ENCODE measurements at places on chromosomes 1 and 21.

DNA sequence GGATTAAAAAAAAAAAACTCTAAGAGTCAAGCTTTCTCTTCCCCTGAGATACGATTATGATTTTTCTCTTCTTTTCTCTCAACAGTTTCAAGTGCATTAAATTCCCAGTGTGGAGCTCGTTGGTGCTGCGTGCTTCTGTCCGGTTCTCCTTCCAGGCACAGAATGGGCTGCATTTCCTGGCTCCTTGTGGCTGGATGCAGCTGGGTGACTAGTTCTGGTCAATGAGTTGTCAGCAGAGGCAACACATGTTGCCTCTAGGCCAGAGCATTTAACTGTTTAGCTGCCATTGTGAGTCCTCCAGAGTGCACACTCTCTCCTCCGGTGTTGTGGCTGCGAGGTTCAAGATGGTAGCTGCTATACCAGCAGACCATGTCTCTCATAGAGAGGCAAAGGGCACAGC, 312.9 kb downstream of the RRAGC start:
- no peak for DNase-seq

DNA sequence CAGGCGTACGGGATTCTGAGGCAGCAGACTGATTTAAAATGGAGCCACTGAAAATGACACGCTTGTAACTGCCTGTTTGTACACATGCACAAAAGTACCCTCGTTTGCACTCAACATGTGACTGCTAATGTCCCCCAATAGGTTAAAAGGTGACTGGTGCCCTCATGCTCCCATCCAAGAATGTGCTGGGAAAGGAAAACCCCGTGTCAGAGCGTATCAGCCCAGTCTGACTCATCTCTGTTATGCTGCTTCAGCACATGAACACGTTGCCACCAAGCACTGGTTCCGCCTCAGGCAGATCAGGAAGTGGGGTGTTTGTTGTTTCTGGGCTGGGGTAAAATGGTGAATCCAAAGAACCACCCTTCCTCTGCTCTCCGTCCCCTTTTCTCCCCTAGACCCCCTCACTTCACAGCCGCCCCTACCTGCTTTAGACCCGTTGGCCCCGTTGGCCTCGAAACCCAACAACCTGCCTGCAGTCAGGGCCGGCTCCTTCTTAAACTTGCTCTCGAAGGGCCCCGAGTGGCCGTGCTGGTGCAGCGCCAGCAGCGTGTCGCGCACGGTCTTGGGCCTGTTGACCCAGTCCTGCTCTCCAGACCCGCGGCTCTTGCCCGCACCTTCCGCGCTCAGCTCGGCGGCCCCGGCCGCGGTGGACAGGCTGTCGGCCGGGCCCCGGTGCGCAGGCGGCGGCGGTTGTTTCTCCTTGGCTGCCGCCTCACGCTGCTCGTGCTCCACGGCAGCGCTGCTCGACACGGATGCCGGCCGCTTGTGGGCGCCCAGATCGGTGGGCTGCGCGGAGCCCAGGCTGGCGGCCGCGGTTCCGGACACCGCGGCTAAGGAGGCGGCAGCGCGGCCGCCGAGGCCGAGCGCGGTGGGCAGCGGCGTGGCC, 1.7 kb downstream of the IRF2BP2 start:
- DNase-seq: peak; percentile 69

DNA sequence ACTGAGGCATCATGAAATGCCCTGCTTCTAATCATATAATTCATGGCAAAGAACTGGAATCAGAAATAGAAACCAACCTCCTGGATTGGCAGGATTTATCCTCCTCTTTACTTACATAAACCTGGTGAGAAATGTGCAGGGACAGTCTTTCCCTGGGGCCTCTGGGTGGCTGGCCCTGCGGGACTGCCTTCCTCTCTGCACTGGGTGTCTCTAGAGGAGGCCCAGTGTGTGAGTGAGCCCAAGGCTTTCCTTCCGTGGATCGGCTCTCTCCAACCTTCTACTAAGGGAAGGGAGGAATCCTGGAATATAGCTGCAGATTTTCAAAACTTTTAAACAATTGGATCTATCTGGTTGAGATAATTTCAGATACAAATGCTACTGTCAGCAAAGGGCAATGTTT, 11.4 kb upstream of the ATP1A1 start:
- no peak for DNase-seq

DNA sequence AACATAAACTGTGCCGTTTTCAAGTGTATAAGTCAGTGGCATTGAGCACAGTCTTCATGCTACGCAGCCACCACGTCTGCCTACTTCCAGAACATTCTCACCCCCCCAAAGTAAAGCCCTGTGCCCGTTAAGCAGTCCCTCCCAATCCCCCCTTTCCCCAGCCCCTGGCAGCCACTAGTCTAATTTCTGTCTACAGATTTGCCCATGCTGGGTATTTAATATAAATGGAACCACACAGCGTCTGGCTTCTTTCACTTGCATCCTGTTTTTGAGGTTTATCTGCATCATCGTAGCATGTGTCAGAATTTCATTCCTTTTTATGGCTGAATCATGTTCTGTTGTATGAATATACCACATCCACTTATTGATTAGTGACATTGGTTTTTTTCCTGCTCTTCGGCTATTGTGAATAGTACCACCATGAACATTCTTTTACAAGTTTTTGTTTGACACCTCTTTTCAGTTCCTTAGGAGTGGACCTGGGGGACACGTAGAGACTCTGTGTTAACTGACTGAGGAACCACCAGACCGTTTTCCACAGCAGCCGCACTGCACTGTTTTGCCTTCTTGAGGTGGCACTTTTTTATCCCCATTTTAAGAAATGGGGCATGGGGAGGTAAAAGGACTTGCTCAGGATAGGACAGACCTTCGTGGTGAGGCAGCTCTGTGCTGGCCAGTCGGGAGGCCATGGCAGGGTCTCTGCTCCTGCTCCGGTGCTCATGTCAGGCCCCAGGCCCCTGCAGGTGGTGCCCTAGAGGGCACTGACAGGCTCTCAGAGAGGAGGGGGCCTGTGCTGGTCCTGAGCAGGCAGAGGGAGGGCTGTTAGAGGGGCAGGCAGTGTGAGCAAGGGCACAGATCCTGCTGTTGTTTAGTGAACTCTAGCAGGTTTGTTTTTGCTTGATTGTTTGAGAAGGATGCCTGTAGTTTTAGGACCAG, 123.8 kb downstream of the PCBP3 start:
- no peak for DNase-seq

DNA sequence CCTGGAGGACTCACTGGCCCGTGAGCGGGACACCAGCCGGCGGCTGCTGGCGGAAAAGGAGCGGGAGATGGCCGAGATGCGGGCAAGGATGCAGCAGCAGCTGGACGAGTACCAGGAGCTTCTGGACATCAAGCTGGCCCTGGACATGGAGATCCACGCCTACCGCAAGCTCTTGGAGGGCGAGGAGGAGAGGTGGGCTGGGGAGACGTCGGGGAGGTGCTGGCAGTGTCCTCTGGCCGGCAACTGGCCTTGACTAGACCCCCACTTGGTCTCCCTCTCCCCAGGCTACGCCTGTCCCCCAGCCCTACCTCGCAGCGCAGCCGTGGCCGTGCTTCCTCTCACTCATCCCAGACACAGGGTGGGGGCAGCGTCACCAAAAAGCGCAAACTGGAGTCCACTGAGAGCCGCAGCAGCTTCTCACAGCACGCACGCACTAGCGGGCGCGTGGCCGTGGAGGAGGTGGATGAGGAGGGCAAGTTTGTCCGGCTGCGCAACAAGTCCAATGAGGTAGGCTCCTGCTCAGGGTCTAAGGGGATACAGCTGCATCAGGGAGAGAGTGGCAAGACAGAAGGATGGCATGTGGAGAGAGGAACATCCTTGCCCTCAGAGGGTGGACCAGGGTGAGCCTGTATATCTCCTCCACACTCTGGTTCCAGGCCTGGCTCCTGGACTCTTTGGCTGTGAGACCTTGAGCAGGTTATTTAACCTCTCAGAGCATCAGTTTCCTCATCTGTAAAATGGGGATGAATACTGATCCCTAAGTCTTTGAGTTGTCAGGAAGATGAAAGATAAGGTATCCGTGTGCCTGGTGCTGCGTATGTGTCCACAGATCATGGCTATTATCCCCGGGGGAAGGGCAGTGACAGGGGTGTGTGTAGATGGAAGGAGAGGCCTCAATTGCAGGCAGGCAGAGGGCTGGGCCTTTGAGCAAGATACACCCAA, 17.2 kb upstream of the SEMA4A start:
- DNase-seq: no peak

GRCh38 chr1:46474570-46474969, 15.1 kb upstream of the DMBX1 start:
- no peak for DNase-seq

GRCh38 chr1:204685236-204686006, at the start of gene LRRN2:
LRRN2 (minus strand) TSS chr1:204685738; CDS start chr1:204619992, 65,746 bp downstream.
- peak; percentile 50 for DNase-seq

DNA sequence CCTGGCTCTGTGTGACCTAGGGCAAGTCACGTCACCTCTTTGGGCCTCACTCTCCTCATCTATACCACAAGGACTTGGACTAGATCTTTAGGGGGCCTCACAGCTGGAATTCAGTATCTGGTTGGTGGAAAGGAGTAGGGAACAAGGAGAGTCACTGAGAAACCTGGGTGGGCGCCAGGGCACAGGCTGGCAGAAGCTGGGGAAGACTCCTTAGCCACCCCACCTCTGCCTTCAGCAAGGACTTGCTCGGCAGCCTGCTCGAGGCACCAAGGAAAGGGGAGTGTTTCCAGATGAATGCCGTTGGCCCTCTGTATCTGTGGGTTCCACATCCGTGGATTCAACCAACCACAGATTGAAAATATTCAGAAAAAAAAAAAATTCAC, 1.2 kb upstream of the OPTC start:
- no peak for DNase-seq

- DNase-seq: no peak
Measured at GRCh38 chr1:98975113-98975512, 29.5 kb downstream of the PLPPR5 start.

- no peak for DNase-seq
Measured at GRCh38 chr1:240768979-240769378, 157.0 kb upstream of the GREM2 start.

DNA sequence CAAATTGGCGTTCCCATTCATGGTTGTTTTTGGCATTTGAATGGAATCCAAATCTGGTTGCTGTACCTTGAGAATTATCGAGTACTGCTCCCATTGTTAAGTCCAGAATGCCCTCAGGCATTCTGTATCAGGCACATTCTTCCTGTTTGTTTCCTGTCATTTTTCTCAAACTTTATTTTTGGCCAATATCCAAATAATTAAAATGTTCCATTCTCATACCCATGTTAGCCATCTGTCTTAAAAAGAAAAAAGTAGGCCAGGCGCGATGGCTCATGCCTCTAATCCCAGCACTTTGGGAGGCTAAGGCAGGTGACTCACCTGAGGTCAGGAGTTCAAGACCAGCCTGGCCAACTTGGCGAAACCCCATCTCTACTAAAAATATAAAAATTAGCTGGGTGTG, 29.3 kb upstream of the SHISA4 start:
- no peak for DNase-seq

DNA sequence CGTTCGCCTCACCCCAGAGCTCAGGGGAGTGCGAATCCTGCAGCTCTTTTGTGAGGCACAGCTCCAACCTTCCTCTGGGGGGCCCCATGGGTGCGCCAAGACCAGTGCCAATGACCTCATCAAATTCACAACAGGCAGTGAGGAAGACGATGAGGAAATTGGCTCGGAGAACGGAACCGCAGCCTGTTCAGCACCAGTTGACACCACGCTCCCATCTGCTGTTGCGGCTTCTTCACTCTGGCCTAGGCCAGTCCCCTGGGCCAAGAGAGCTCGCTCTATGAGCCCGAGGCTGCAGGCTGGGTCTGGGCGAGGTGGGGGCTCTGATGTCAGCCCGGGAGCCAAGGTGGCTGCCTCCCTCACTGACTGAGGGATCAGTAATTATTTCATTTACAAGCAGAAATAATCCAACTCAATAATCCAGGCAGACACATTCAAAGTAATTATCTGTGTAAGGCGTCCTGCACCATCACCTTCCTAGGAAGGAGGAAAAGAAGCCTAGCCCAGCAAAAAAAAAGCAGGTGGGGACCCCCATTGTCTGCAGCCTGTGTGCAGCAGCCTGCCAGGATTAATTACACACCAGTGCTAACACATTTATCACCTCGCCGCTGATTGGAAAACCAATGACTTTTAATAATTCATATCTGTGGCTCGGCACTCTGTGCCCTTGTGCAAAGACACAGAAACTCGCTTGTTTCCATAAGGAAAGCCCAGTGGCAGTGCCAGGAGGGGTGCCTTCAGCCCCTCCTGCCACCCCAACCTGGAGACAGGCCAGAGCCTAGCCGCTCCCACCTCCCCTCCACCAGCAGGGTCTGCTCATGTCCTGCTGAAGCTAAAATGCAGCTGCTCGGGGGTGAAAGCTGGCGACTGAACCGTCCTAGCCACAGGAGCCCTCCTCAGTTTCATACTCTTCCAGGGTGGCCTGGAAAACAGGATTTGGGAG, 1.9 kb downstream of the PLEKHA6 start:
- no peak for DNase-seq

GRCh38 chr1:47944561-47944960, 52.6 kb downstream of the TRABD2B start:
- no peak for DNase-seq

- DNase-seq: no peak
Measured at GRCh38 chr21:14583629-14584255, 37.6 kb upstream of the SAMSN1 start.

DNA sequence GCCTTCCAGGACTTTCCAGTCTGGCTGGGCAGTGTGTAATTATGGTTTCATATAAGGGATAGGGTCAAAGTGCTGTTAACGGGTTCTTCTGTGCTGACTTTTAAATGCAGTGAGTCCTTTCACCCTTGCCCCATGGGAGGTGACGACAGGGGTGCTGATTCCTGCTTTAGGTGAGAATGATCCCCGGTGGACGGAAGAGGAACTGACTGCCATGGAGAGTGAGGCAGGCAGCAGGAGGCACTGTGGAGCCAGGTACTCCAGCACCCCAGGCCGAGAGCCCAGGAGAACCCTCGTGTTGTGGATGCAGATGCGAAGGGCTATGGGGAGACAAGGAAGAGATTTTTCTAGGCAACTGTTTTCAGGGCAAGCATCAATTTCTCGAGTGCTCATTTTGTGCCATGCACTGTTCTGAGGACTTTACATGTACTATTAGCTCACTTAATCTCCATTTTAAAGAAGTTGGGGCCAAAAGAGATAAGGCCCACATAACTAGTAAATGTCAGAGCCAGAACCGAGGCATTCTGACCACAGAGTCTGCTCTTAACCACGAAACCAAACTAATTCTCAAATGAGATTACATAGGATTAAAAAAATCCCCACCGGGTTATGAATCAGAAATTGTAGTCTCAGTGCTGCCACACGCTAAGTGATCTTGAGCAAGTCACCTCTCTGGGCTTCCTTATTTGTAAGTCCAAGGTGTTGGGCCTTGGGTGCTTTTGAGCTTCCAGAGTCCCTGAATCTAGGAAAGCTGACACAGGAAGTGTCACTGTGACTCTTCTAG, 28.2 kb downstream of the STPG1 start:
- peak; percentile 27 for DNase-seq

GRCh38 chr21:43343992-43344886, 82.7 kb downstream of the SIK1 start:
- DNase-seq: no peak

GRCh38 chr1:203926025-203926540, 64.7 kb downstream of the SNRPE start:
- DNase-seq: peak; percentile 21

DNA sequence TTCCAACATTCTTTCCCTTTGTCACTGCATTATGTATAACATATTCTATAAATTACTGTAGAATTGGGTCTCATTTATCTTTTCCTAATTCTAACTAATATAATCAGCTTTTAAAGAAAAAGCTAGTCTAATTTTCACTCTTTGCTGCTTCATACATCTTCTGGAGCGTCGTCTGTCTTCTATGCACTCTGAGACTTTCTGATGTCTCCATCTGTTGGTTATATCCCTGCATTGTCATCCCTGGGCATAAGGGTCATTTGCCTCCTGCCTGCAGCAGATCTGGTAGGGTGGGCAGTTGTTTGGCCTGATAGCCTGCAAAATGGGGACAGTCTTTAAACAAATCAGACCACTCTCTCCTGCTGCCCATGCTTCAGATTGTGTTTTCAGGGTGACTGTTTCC, 40.8 kb upstream of the DYNLT5 start:
- DNase-seq: peak; percentile 12

Data from GM03348 (cell line).